Stimulated activated CD4-positive, alpha-beta T cell treated with anti-CD3 and anti-CD28 coated beads, Interleukin-2, amount 100 ng/mL, for 24 hours (primary cell): ENCODE measurements at places on chromosomes 4 and X.

DNA sequence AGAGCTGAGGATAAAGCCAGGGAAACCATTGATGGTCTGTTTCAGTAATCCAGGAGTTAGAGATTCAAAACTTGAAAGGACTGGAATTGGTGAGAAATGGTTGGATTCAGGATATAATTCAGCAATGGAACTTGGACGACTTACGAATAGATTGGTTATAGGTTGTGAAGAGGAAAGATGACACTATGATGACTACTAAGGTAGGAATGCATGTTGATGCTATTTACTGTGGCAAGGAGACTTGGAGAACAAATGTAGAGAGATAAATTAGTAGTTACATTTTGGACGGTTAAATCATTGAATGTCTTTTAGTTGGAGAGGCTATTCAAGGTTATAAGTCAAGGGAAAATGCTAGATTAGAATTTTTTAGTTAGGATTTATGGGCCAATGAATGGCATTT is 365.4 kb upstream of the TECRL start:
- DNase-seq, result no peak

GRCh38 chr4:165874791-165875371 is 1.8 kb downstream of the TLL1 start:
- DNase-seq, result peak; percentile 2

DNA sequence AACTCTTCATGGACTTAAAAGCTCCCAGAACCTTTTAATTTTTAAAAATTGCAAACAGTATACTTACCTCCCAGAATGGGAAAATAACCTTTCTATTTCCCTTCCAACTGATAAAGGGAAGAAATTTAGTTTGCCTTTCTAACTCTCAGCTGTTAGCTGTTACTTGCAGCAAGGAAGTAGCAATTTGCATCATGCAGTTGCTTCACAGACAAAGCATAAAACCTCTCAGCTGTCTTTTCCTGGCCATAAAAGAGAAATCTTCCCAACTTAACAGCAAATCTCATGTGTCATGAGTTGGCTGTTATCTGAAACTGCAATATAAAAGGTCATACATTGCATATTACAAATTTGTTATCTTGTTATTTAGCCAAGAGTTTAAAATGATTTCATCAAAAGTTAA is 18.4 kb downstream of the C4orf17 start:
- no peak for DNase-seq

GRCh38 chrX:77743720-77744119 is 42.3 kb downstream of the ATRX start:
- no peak for DNase-seq

DNA sequence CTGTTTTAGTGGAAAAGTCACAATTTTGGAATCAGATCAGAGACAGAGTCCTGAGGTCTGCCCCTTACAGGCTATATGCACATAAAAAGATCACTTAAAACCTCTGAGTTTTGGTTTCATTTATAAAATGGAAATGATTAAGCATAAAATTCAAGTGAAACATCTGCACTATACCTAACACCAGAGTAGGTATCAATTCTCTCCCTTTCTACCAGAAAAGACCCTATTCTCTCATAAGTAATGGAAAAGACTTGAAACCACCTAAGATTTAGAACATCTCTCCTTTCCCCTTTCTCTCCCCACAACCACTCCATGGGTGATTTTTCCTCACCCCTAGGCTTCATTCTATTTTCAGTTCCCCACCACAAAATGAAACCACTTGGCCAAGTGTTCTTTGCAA is 907 bp downstream of the LHFPL1 start:
- DNase-seq, result no peak

DNA sequence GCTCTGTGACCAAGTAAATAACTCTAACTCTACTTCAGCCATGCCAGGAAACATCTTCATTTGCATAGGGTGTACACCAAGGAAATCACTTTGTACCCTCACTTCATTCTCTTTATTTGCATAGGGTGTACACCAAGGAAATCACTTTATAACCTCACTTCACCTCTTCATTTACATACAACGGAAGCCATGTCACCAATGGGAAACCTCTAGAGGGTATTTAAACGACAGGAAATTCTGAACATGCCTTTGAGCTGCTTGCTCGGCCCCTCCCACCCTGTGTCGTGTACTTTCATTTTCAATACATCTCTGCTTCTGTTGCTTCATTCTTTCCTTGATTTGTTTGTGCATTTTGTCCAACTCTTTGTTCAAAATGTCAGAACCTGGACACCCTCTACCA is 848.1 kb upstream of the FRG1 start:
- DNase-seq, result no peak

DNA sequence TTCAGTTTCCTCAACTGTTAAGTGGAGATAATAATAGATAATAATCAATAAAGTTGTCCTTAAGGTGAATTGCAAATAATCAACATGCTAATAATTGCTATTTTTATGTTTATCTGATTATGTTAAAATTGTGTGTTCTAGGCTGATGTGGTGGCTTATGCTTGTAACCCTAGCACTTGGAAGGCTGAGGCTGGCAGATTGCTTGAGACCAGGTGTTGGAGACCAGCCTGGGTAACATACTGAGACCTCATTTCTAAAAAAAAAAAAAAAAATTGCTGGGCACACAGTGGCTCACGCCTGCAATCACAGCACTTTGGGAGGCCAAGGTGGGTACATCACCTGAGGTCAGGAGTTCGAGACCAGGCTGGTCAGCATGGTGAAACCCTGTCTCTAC is 175.2 kb downstream of the GC start:
- no peak for DNase-seq

DNA sequence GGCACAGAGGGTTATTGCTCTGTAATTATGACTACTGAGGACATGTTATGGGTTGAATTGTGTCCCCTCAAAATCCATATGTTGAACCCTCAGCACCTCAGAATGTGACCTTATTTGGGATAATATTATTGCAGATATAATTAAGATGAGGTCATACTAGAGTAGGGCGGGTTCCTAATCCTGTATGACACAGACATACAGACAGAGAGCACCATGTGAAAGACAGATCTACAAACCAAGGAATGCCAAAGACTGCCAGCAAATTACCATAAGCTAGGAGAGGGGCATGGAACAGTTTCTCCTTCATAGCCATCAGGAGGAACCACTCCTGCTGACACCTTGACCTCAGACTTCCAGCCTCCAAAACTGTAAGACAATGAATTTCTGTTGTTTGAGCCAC is 115.2 kb upstream of the OTUD4 start:
- DNase-seq, result no peak
